Progenitor cell of endocrine pancreas (in vitro differentiated cells): ENCODE measurements at places on chromosomes 5 and 9. TPM values are rescaled to one million over a fixed set of nuclear protein-coding genes. Genes with fewer than 3 reads are reported as not detected.

Gene GCNT4
- 2.5 and 3.3 TPM in 2 replicates for total RNA-seq

Gene TRPM6
- total RNA-seq = 0.10 and 0.20 TPM in 2 replicates

Gene TMEM215
- total RNA-seq = not detected in 2 replicates

Gene VCAN
- 673 and 675 TPM in 2 replicates for total RNA-seq

Gene SPOCK1
- 32.9 and 41.4 TPM in 2 replicates for total RNA-seq

Gene PCDHGA1
- 1.1 and 1.3 TPM in 2 replicates for total RNA-seq

Gene MRNIP
- 61.4 and 63.4 TPM in 2 replicates for total RNA-seq

Gene CTNND2
- 143 and 163 TPM in 2 replicates for total RNA-seq

Gene ESM1
- total RNA-seq = not detected in 2 replicates

Gene THBS4
- 5.6 and 6.1 TPM in 2 replicates for total RNA-seq

Gene HAVCR2
- 0.17 and 0.62 TPM in 2 replicates for total RNA-seq

Gene IRX1
- total RNA-seq = 2.4 and 2.6 TPM in 2 replicates

Gene PTGS1
- 0.07 and 0.22 TPM in 2 replicates for total RNA-seq

Gene HTR4
- not detected in 2 replicates for total RNA-seq

Gene IL5
- not detected in 2 replicates for total RNA-seq

Gene WHRN
- total RNA-seq = 11.2 and 11.9 TPM in 2 replicates

Gene SPINK1
- 3,409 and 3,546 TPM in 2 replicates for total RNA-seq

Gene PIP5KL1
- total RNA-seq = 3.4 and 3.6 TPM in 2 replicates

Gene UGCG
- total RNA-seq = 26.8 and 27.7 TPM in 2 replicates

Gene NEURL1B
- total RNA-seq = 4.0 and 4.3 TPM in 2 replicates

Gene ORM1
- 9.3 and 10.8 TPM in 2 replicates for total RNA-seq

Gene PDE6A
- 0.07 TPM in 1 of 2 replicates, not detected in the other for total RNA-seq

Gene ALDH7A1
- 233 and 246 TPM in 2 replicates for total RNA-seq

Gene ANKRD18B
- 2.3 and 2.9 TPM in 2 replicates for total RNA-seq

Gene EHMT1
- total RNA-seq = 159 and 167 TPM in 2 replicates

Gene COL5A1
- total RNA-seq = 19.8 and 21.5 TPM in 2 replicates

Gene GPR21
- 2.9 and 3.4 TPM in 2 replicates for total RNA-seq

Gene PPP2R2B
- total RNA-seq = 1.8 and 3.5 TPM in 2 replicates

Gene GRIA1
- 0.13 TPM in 1 of 2 replicates, not detected in the other for total RNA-seq

Gene VLDLR
- total RNA-seq = 8.1 and 9.9 TPM in 2 replicates

Gene PRDM9
- not detected in 2 replicates for total RNA-seq

Gene GGTA1
- not detected in 2 replicates for total RNA-seq

Gene SLC25A48
- 0.34 and 0.69 TPM in 2 replicates for total RNA-seq

Gene PCDHB16
- 11.9 and 14.3 TPM in 2 replicates for total RNA-seq

Gene TMC1
- total RNA-seq = not detected in 2 replicates

Gene ACO1
- 21.7 and 23.4 TPM in 2 replicates for total RNA-seq

Gene PTGES
- 0.19 TPM in 1 of 2 replicates, not detected in the other for total RNA-seq
